ENCODE measurements at places on chromosomes 2 and 18.

DNA sequence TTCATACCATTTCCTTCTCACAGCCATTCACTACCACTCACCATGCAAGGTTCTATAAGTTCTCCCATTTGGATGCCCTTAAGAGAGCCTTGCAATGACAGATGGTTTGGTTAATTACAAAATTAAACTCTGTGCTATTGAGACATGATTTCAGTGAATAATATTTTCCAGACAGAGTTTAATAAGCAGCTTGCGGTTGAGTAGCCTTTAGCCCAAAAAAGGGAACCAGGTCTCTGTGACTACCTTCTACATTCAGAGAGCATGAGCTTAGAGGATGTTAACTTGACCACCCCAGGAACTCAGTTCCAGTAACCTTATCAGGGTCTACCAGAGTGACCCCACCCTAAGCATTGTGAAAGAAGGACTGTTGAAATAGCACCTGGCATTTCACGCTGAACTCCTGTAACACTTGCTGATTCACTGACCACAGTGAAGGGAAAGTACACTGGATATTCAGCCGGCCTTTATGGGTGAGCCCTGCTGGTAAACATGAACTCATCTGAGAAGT is 1173.1 kb upstream of the ZEB2 start:
- DNase-seq: no peak

GRCh38 chr2:32991091-32991845 is 44.5 kb downstream of the LTBP1 start:
- no peak for DNase-seq

DNA sequence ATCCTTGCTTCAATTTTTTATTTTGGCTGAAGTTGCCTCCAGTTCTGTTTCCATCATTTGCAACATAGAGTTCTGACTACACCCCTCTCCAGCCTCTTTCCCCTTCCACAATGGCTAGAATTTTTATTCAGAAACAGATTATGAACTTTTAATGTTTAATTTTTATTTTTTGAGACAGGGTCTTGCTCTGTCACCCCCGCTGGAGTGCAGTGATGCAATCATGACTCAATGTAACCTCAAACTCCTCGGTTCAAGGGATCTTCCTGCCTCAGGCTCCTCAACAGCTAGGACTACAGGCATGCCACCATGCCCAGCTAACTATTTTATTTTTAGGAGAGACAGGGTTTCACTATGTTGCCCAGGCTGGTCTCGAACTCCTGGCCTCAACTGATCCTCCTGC is 2.8 kb downstream of the NTSR2 start:
- DNase-seq: no peak

- DNase-seq: no peak
Measured at GRCh38 chr2:1010415-1010930, 59.8 kb downstream of the SNTG2 start.

GRCh38 chr2:169900686-169901085 is 73.4 kb downstream of the UBR3 start:
- no peak for DNase-seq

DNA sequence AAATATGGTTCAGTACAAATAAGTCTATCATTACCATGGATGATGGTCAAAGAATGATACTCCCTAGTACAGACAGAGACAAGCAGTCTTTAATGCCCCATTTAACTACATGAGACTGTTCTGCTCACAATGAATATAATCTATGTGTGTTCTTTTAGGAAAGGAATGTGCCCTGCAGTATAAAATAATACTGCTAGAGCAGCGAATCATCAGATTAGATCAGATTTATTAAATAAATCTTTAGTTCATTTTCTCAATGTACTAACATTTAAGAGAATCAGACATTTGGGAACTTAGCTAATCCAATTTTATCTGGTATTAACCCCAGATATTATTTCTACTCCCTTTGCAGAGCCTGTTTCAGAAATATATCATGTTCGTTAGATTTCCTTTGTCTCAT is 272.0 kb upstream of the GCFC2 start:
- DNase-seq: no peak

DNA sequence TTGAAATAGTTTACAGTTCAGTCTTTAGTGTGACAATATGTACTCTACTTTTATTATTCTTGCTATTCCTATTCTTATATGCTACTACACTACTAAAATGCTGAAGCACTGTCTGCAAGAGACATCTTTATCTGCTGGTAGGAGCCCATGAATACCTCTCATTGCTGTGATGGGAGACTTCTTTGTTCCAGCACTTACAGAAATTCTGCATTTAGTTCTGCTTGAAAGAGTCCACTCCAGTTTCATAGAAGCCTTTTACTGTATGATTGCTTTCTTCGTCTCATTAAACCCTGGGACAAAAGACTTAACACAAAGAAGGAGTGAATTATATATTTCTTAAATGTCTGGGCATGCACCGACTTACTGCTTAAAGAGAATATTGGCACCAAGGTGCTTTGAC is 272.7 kb downstream of the CD226 start:
- DNase-seq: no peak

GRCh38 chr2:8242739-8243138 is 439.1 kb upstream of the ID2 start:
- DNase-seq: no peak

GRCh38 chr2:67516362-67516761 is 119.2 kb downstream of the ETAA1 start:
- no peak for DNase-seq

GRCh38 chr18:53426666-53427184 is 797.7 kb downstream of the MBD2 start:
- no peak for DNase-seq

DNA sequence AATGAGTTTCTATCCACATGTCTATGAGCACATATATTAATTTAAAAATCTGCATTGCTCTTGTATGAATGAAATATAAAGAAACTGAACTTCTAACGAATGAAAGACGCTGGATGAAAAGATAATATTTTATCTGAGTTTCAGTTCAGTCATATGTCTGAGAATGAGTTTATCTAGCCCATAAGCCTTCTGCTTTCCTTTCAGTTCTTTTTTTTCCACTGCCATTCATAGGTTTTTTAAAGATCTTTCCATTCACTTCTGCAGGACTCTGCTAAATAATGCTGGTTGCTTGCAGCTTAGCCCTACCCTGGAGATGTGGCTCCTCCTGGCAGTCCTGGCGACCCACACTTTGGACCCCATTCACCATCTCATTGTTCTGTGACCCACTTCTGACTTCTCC is 109.0 kb downstream of the BCL2 start:
- no peak for DNase-seq

GRCh38 chr18:46920067-46920466 is 2.7 kb downstream of the KATNAL2 start:
- DNase-seq: no peak

GRCh38 chr2:17573804-17574175 is 33.3 kb downstream of the VSNL1 start:
- no peak for DNase-seq

DNA sequence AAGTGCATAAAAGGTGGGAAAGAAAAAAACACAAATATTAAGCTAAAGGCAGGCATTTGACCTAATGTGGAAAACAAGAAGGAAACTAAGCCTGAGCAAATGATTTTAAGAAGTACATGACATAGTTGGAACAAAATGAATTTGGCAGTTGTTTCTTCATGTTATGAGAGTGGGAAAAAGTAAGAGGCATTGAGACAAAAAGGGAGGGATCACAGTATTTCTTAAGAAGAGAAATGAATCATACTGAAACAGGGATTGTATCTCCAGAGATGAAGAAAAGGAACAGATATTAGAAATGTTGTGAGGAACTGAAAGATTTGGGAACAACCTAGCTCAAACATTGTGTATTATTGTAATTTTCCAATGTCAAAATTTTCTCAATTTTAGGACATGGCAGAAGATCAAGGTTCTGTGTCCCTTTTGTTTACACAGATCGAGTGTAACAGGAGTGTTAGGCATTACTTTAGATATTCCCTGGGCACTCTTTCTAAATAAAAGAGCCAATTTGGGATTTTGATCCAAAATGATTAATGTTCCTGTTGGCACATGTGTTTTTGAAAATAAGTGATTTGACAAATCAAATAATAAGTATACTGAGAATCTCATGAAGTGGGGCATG is 98.6 kb downstream of the CALCRL start:
- DNase-seq: no peak

DNA sequence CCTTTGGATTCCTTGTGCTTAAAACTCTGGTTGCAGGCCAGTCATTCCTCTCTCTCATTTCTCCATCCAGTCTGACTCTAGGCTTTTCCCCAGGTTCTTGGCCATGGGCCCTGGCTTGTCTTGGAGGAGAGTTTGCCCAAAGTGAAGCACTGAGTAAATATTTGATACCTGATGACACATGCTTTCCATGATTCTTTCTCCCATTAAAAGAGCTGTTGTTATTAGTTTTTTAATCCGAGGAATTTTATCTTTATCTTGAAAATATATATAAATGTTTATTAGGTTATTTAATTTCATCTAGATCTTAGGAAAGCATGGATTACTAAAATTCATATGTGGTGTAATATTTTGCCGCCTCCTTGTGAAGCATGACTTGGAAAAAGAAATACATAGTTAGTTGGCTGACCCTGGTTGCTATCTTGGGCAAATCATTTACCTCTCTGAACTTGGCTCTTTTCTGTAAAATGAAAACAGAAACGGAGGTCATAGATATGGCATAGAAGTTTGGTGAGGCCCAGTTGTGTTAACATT is 650.1 kb downstream of the SLC4A3 start:
- DNase-seq: peak; percentile 19

GRCh38 chr18:5393779-5394178 is 98.3 kb upstream of the ZBTB14 start:
- no peak for DNase-seq

DNA sequence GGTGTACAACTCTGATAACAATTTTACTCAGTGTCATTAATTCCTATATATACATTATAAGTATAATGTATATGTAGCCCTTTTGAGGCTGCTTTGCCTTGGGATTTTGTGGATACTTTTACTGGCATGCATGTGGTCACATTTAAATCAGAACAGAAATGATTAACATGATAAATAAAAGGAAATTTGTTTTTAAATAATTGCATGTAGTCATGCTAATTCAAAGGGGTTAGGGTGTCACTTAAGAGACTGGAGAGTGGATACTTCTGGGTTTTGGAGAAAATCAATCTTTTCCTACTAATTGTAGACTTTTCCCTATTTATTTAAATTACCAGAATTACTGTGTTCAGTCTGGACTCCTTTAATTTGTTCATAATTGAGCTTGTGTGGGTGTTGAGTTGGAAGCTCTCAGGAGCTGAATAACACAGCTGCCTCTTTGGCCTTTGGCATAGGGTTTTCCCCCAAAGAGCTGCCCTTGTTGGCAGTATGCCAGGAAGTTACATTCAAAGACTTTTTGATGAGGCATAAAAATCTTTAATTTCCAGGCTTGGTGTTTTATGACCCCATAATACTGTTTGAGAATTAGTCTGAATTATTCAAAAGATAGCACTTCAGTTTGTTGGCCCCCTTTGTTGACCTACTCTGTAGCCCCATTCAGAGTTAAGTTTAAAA is 484.7 kb upstream of the NRP2 start:
- DNase-seq: no peak

DNA sequence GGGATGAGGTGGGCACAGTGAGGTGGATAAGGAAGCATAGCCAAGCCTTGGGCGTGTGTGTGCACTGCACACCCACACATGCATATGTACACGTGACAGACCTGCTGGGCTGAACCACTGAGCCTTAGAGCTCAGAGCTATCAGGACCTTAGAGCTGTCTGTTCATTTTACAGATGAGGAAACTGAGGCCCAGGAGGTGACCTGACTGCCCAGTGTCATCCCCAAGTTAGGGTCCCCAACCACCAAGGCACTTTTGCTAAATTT is 8.2 kb upstream of the SNED1 start:
- no peak for DNase-seq

DNA sequence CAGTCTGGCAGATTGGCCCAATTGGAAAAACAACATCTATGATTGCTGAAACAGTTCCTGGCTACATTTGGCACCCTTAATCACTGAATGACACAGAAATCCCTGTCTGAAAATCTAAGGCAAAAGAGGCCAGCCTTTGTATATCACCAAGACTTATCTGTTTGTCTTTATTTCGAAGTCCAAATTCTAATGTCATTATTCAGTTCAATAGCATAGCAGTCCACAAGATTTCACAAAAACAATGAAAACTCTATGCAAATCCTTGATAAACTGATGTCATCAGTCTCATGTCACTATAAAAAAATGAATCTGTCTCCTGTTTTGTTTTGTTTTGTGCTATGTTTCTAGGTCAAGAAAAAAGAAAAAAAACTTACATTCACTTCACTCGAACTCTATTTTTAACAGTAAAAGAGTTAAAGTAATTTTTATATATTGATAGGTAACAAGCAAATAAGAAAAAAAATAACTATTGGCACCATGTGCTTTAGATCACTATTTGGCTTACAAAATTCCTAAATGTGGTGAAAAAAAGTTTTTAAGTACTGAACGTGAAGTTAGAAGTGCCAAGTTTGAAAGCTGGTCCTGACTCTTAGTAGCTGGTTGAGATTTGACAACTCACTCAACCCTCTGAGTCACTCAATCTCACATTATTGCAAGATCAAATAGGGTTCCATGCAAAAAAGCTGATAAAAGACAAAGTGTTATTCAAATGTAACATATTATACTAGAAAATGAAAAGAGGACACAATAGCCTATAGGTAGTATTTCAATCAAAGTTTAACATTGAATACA is 359.3 kb downstream of the IRS1 start:
- no peak for DNase-seq

DNA sequence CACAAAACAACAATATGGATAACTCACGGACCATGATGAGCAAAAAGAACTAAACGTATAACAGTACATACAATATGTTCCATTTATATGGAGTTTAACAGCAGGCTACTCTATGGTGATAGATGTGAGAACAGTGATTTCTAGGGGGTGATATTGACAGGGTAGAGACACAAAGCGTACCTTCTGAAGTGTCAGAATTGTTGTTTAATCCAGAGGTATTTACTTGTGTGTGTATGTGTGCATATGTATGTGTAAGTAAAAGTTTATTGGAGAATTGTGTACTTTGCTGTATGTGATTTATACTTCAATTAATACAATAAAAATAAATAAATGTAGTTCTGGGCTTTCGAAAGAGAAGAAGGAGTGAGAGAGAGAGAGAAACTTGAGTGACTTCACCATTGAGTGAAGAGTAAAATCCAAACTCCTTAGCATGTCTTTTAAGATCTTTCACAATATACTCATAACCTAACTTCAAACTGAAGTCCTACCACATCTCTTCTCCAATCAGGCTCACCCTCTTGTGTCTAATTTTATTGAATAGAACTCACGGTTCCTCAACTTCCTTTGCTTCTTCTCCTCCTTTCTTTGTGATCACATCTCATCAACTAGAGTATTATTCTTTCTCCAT is 126.0 kb upstream of the KLF7 start:
- DNase-seq: no peak

DNA sequence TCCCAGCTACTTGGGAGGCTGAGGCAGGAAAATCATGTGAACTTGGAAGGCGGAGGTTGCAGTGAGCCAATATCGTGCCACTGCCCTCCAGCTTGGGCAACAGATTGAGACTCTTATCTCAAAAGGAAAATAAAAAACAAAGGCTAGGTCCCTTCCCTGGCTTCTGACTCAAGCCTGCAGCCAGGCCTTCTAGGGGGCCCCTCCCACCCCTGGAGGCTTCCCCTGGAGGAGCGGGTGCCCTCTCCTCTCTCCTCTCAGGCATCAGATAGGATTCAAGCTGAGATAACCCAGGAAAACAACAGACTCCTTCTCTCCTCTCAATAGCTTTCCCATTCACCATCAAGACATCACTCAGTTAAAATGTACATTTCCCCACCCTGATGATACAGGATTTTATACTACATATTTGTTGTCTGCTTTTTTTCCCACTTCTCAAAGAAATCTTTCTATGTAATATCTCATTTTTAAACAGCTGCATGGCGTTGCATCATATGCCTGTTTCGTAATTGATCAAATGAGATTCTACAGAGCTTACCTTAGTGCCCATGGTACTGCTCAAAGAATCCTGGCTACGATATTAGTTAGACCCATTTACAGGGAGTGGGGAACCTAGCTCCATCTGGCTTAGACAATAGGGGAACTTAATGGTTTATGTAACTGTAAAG is 20.6 kb upstream of the C2orf72 start:
- no peak for DNase-seq

Measured in amniotic stem cell (primary cell).